GM23338 (cell line): ENCODE measurements at places on chromosomes 12 and 14. TPM values are rescaled to one million over a fixed set of nuclear protein-coding genes. Genes with fewer than 3 reads are reported as not detected.

The STAB2 gene
- not detected in 2 replicates for polyA plus RNA-seq

The EPYC gene
- not detected in 2 replicates for polyA plus RNA-seq

DNA sequence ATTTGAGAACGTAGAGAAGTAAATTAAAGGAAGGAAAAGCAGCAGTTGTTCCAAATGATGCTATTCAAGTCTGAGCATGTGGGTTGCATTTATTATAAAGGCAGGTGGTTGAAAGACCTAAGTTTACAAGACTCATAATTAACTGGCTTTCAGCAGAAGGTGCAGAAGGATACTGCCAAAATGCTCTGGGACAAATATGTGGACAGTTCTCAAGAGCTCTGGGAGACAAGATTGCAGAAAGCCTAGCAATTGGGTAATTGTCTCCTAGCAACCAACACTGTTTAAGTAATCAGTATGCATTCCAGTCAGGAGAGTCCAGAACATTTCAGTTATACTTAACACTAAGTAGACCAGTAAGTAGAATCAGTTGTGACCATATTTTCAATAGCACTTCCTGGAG is 131.5 kb downstream of the GPR135 start:
- H3K27ac ChIP-seq: no peak overlapping the region
- no peaks in the 10 kb centered on the region for H3K36me3 ChIP-seq
- no peak for DNase-seq
- H3K4me1 ChIP-seq: peaks cover 73% of the 10 kb centered on the region
- H3K27me3 ChIP-seq: no peaks in the 10 kb centered on the region
- H3K4me3 ChIP-seq: no peak overlapping the region

DNA sequence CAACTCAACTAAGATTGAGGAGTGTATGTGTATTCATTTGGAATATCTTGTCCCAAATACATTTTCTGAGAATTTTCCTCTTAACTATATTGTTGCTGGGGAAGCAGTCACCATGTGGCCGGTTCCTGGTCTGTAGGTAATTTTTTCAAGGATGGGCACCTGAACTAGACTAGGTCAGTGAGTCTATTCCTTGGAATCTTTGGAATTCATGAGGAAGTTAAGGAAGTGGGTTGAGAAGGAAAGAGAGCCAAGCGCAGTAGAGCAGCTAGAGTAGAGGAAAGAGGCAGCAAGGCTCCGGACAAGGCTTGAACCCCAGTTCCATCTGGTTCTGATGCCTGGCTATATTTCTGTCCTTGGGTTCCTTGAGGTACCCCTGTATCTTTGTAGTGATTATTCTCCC is 183.7 kb downstream of the DACT1 start:
- H3K27me3 ChIP-seq: no peaks in the 10 kb centered on the region
- H3K27ac ChIP-seq: no peak overlapping the region
- no peak for DNase-seq
- H3K4me1 ChIP-seq: no peaks in the 10 kb centered on the region
- H3K36me3 ChIP-seq: no peaks in the 10 kb centered on the region

The KRT82 gene
- not detected in 2 replicates for polyA plus RNA-seq

The CIT gene
- 9.7 and 9.9 TPM in 2 replicates for polyA plus RNA-seq

DNA sequence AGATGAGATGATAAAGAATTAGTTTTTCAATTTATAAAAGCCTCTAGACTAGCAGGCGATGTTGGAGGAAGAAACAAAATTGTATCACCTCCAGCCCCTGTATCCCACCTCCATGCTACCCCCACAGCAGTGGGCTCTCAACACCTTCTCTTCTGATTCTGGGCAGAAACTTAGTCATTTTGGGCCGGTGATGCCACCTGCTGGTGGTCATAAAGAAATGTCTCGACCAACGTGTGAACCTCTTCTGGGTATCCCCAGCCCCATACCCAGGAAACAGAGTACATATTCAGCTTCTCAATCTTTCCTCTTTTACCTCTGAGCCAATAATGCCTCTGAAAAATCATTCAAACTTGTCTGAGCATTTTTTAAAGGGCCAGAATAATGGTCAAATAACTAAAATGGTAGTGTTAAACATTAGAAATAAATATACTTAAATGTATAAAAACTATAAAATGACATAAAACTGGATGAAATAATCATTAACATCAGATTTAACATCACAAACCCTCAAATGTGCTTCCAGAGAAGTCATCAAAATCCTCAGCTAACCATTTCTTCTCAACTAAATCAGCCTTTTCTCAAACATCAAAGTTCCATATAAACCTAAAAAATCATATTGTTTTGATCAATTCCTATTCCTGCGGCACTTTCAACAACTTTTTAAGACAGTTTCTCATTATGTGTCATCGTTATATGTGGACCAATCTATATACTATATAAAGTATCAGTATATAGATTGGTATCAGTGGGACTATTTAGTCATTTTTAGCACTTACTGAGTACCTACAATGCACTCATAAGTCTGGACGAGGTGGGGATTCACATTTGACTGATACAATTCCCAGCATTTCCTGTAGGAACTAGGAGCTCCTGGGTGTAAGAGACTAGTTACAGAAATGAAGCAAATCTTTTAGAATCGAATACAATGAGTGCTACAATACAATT is 69.4 kb downstream of the ATXN2 start:
- no peak overlapping the region for H3K4me3 ChIP-seq
- peaks cover 14% of the 10 kb centered on the region for H3K36me3 ChIP-seq
- H3K27me3 ChIP-seq: no peaks in the 10 kb centered on the region
- peak; percentile 84 for DNase-seq

DNA sequence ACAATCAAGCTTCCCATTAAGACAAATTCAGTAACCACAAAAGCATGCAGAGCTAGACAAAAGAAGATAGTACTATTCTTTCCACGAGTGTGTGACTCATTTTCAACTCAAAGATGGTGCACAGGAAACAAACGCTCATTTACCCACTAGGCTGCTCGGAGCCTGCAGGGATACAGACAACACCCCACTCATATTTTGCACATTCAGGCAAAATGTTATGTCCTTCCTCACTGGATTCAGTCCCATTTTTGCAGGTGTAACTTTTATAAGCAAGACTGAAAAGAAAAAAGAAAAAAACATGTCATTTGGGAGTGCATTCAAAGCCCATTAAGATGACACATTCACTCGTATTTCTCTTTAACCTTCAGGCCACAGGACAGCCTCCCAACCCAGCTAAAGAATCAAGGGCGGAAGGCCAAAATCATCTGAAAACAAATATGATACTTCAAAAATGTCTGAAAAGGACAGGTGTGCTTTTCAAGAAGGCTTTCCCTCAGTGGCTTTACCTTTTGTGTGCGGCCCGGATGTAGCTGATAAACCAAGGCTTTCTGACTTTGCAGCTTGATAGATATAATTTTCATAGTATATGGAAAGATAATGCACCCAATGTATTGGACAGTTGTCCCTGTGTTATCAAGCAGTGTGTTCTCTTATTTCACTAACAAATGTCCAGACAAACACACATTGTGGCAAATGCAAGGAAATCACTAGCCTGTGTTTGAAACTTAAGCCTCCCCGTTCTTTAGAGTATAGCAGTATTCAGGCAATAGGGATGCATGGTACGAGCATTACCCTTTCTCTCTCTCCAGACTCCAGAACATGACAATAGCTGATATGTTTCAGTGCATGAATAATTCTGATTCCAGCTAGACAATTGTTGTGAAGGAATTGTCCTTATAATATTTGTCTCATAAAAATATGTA is 147.8 kb upstream of the KRR1 start:
- H3K27ac ChIP-seq: no peak overlapping the region
- H3K36me3 ChIP-seq: no peaks in the 10 kb centered on the region
- H3K27me3 ChIP-seq: no peaks in the 10 kb centered on the region

DNA sequence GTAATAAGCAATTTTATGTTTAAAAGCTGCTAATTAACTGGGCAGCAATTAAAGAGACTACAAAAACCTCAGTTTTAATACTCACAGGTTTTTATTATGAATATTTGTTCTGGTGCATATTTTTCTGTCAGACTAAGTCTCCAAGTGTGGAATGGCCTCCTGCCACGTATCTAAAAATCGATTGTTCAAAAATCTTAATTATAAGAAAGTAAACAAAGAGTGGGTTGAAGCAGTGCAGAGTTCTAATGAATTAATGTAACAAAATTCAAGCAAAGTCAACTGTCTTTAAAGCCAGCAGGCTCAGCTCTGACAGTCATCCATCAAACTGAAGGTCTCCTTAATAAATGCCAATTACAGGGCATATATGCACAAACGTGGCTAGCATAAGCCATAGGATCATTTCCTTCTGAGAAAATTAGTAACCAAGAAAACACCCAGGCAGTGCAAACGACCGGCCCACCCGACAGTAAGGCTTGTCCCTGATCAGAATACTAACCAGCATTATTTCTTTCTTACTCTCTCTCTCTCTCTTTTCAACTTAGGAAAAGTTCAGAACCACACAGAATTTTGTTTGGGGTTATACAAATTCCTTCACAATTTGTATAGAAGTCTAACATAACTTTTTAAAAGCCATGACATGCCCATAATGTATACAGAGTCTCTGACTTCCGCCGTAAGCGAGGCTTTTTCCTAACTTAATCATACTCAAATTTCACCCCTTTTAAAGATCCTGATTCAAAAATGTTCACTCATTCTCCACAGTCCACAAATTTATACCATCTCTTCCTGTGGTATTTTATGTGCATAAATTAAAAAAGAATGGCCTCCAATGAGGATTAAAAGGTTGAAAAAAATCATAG is 83.8 kb downstream of the SLC25A21 start:
- no peak overlapping the region for H3K4me3 ChIP-seq
- H3K27ac ChIP-seq: no peak overlapping the region
- H3K36me3 ChIP-seq: no peaks in the 10 kb centered on the region
- H3K27me3 ChIP-seq: no peaks in the 10 kb centered on the region
- H3K4me1 ChIP-seq: no peaks in the 10 kb centered on the region

The RFLNA gene
- 3.8 and 3.9 TPM in 2 replicates for polyA plus RNA-seq

- H3K4me3 ChIP-seq: no peak overlapping the region
- H3K4me1 ChIP-seq: no peaks in the 10 kb centered on the region
- no peaks in the 10 kb centered on the region for H3K27me3 ChIP-seq
Measured at GRCh38 chr14:59133709-59134108, 54.8 kb upstream of the DAAM1 start.

DNA sequence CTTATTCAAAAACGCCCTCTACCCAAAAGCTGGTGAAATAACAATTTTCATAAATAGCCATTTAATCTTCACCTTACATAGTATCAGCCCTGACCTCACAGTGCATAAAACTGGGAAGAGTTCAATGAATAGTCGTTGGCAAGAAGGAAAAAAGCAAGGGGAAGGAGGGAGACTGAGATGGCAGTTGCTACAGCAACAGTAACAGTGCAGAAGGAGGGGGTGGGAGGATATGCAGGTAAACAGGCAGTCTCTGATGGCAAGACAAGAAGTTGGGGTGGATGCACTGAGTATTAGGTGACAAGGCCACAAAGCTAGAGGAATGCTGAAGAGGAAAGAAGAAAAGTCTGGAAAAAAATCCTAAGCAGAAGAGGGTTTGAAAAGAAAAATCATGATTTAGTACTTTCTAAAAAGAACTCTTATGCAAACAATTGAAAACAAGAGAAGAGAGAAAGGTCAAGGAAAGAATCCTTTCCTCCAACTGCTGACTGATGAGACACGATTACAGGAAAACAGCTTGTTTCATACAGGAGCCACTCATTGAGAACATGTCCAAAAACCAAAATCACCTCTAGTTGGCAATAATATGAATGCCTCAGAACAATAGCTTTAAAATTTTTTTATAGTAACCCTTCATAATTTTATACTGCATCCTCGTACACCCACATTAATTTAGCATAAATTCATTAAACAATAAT is 56.0 kb downstream of the DCAF5 start:
- no peaks in the 10 kb centered on the region for H3K27me3 ChIP-seq
- no peak overlapping the region for H3K27ac ChIP-seq
- peaks cover 14% of the 10 kb centered on the region for H3K4me1 ChIP-seq
- peak; percentile 39 for DNase-seq

DNA sequence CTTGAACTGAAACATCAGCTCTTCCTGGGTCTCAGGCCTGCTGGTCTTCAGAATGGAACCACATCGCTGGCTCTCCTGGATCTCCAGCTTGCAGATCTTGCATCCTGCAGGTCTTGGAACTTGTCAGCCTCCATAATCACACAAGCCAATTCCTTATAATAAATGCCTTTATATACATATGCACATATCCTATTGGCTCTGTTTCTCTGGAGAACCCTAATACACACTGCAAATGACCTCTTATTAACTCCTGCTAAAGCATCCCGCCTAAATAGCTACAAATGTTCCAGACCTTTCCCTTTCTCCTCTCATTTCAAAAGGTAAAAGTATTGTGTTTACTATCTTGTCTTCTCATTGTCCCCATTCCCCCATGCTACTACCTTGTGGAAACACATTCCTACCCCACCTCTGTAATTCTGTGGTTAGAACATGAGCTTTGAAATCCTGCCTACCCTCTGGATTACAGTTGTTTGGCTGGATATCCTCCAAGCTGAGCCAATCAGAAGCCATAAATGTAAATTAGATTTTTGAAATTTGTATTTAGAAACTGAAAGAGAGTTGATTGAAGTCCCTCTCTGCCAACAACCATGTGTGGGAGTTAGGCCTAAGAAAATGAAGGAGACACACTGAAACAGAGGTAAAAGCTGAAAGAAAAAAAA is 58.1 kb downstream of the ANKS1B start:
- no peak overlapping the region for H3K27ac ChIP-seq
- no peaks in the 10 kb centered on the region for H3K4me1 ChIP-seq
- no peak overlapping the region for H3K4me3 ChIP-seq
- H3K36me3 ChIP-seq: no peaks in the 10 kb centered on the region
- no peak for DNase-seq
